ENCODE measurements at places on chromosomes 7 and 10.

GRCh38 chr7:24574950-24575349 lies 1.7 kb downstream of the PALS2 start:
- no peak for DNase-seq

GRCh38 chr7:41573862-41574261 lies 129.0 kb downstream of the INHBA start:
- no peak for DNase-seq

GRCh38 chr10:26386781-26387180 lies 51.4 kb upstream of the APBB1IP start:
- no peak for DNase-seq

- no peak for DNase-seq
These were observed 39.8 kb upstream of the ZNF37A start for GRCh38 chr10:38054361-38054797.

- no peak for DNase-seq
These were observed 287.6 kb downstream of the LRMDA start for GRCh38 chr10:75718991-75719390.

GRCh38 chr10:60374836-60375235 lies 14.8 kb downstream of the ANK3 start:
- no peak for DNase-seq

DNA sequence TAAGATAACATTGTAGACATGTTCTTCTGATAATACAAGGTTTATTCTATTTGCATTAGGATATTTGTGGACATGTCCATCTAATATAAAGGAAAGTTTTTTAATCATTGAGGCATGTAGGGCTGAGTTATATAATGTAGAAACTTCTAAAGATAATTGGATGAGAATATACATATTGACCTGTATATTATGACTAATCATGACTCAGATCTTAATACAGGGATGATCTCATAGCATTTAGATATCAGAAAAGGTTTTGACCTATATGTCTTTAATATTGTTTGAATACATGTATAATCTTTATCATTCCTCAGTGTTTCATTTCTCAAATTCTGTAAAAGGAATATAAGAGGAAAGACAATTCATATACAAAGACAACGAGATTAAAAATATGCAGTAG lies 39.2 kb downstream of the CD36 start:
- DNase-seq: no peak

GRCh38 chr10:68348265-68348741 lies 15.6 kb upstream of the PBLD start:
- DNase-seq: no peak

DNA sequence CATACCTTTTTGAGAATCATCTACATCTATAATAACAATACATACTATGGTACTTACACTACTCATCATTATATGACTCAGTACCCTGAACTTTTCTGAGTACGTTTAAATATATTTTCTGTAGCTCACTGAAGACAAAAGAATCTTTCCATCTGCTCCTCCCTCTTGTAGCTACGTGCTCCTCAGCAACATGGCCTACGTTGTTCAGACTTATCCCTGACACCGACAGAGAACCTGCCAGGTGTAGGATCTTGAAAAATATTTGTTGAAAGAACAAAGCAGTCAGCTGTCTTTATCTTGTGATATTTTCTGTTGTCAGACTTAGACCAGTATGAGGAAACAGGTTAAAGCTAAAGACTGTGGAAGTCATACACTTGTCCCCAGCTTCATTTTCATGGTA lies 356.0 kb upstream of the MYO3A start:
- DNase-seq: no peak

DNA sequence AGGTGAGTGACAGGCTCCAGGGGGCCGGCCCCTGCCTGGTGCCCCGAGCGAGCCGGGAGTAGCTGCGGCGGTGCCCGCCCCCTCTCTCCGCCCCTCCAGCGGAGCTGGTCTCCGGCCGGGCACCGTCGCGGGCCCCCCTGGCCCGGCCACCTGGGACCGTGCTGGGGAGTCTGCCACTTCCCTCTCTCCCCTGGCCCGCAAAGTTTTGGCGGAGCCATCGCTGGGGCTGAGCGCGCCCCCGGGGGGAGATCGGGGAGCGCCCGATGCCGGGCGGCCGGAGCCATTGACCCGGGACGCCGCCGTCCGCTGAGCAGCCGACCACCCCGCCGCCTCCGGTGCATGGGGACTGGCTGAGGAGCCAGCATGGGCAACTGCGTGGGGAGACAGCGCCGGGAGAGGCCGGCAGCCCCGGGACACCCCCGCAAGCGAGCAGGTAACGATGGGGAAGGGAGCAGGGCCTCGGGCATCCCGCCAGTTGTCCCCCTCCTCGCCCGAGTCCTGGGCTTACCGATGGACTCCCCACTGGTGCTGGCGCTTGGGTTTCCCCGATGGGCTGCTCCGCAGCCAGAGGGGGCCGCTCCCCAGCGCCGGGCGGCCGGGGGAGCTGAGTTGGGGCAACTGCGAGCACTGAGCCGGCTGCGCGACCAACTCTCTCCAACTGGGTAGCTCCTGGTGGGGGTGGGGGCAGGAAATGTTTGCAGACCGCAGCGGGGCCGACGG lies at the start of gene UBTD1:
UBTD1 (plus strand) TSS at position 84 of the 720 bp plus-strand sequence; CDS start at position 364, 280 bp downstream.
- no peak for DNase-seq

GRCh38 chr10:12445701-12446334 lies 96.5 kb downstream of the CAMK1D start:
- no peak for DNase-seq

- no peak for DNase-seq
These were observed 651.5 kb downstream of the LRMDA start for GRCh38 chr10:76082956-76083355.

GRCh38 chr7:4800487-4800886 lies 25.1 kb downstream of the AP5Z1 start:
- DNase-seq: no peak

GRCh38 chr10:126036515-126036914 lies 140.2 kb downstream of the FANK1 start:
- DNase-seq: no peak
